ELF-1 (cell line): ENCODE measurements at places on chromosomes 6 and 20.
A peak's percentile ranks its signal among the peaks of the same experiment; 100 is the strongest.

GRCh38 chr6:111604259-111605099 lies 1.2 kb downstream of the TRAF3IP2 start:
- DNase-seq = peak; percentile 35

DNA sequence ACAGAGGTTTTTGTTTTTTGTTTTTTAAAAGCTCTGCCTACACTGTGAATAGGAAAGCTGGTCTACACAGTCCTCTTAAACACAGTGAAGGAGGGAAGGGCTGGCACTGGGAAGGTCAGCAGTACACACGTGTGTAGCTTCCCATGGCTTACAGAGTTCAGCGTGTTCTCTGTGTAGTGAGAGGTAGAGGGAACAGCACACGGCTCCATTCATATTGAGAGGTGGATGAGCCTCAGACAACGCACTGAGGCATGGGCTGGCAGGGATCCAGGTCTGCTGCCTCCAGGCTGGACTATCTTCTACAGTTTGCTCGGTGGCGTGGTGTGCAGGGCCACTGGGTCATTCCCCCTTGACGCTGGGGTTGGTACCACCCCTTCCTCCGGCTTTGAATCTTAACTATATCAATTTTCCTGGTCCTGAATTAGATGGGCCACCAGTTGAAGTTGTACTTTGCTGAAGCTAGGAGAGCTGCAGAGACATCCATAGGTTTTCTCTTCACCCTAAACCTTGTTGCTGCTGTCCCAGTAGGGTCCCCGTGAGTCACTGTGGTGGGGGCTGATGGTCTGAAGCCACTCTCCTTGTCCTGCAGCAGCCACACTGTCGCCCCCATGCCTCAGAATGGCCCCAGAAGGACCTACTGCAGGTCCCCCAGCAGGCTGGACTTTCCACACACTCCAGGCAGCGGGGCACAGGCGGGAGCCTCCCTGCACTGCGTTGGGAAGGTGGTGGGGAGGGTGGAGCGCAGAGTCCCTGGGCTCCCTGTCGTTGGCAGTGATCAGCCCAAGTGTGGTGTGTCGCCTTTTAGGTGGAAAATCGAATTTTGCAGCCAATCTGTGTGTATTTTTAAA lies 2.0 kb downstream of the ARFGAP1 start:
- DNase-seq = no peak

DNA sequence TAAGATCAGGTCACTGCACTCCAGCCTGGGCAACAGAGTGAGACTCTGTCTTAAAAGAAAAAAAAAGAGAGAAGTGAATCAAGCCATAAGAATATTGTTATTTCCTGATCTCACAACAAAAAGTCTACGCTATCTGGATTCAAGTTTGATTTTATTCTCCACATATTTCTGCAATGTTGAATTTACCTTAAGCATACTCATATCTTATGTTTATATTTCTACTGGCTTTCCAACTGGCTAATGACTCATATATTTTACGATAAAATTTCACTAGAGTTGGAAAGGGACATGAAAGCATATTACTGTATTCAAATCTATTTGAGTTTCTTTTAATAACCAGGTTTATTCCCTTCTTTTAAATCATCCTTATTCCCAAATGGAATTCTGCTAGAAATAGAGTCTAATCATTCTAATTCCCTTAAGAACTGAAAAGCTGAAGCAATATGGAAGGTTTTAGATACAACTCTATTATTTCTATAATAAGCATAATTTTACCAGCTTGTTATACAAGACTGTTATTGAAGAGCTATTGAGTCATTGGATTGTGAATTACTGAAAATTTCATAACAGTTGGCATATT lies 276.9 kb upstream of the HS3ST5 start:
- DNase-seq = no peak

GRCh38 chr20:25014816-25015215 lies 22.3 kb upstream of the APMAP start:
- no peak for DNase-seq

GRCh38 chr6:109978174-109979032 lies at the start of gene GPR6:
Gene GPR6 (plus strand): TSS chr6:109978311. CDS start chr6:109979113, 802 bp downstream.
- peak; percentile 89 for DNase-seq

DNA sequence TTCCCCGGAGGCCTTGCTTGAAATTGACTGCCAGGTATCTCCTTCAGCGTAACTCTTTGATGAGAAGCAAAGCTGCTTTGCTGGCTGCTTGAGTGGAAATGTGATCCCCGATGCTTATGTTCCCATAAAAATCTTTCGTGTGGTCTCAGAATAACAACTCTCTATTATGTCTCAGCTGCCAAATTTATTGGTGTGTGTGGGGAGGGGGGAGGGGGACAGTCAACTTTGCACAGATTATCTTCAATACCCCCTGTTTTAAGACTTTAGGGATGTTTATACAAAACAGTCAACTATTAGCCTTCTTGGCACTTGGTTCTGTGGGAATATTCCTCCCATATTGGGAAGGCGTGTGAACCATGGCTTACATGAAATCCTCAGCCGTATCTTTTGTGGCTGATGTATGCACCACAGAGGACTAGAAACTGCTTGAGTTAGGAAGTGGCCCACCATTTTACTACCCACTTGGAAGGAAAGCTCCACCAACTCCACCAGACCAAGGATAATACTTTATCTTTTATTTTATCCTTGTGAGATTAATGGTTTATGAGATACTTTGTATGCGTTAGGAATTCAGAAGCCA lies 101.5 kb upstream of the SLC24A3 start:
- DNase-seq = no peak

DNA sequence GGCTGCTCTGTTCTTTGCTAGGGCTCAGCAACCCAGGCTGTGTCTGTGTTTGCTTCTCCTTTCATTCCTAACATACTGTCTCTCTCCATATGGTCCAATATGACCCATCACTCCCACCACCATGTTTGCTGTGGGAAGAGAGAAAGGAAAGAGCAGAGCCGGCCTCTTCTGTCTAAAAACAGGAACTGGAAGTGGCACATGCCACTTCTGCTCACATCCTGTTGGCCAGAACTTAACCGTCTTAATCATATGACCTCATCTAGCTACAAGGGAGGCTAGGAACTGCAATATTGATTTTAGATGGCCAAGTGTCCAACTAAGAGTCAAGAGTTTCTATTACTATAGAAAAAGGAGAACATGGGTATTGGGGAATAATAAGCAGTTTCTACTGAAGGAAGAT lies 212.5 kb upstream of the CHD6 start:
- no peak for DNase-seq

DNA sequence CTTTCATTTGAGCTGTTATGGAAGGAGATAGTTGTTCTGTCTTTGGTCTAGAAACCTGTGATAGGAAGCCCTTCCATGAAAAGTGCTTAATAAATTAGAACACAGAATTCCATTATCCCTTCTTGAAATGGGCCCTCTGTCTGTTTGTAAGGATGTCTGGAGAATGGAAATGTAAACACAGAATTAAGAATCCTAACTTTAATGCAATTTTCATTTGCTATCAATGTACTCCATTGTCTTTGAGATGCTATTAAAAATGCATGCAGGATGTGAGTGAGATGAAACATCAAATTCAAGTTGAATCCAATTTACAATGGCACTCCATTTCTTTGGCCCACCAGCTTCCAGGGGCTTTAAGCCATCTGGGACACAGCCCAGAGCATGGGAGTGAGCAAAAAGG lies 13.9 kb upstream of the AARS2 start:
- no peak for DNase-seq

GRCh38 chr6:134949927-134950326 lies at the start of gene ALDH8A1:
Gene ALDH8A1 (minus strand): TSS chr6:134950101. CDS start chr6:134950053, 48 bp downstream.
- DNase-seq = no peak
